Stimulated activated naive CD8-positive, alpha-beta T cell treated with anti-CD3 and anti-CD28 coated beads, Interleukin-15, Interleukin-2, amounts not matched to agents 100 U/mL and 50 U/mL, for 24 hours (primary cell): ENCODE measurements at places on chromosomes 3 and 15.

GRCh38 chr15:93894438-93895036 lies 336.8 kb upstream of the MCTP2 start:
- no peak for DNase-seq

DNA sequence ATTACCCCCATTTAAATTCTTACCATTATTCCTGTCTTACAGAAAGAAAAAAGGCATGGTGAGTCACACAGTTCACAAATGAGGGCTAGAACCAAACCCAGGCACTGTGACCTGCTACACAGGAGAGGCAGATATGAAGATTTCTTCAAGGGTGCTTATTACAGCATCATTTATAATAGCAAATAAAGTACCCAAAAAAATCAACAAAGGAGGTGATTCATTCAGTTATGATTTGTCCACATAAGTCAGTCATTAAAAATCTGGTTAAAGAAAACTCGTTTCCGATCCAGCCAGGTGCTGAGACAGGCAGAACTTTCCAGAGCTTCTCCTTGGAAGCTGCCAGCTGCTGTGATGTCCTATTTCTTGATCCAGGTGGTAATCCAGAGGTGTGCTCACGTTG lies 7.5 kb upstream of the LOXL1 start:
- no peak for DNase-seq

DNA sequence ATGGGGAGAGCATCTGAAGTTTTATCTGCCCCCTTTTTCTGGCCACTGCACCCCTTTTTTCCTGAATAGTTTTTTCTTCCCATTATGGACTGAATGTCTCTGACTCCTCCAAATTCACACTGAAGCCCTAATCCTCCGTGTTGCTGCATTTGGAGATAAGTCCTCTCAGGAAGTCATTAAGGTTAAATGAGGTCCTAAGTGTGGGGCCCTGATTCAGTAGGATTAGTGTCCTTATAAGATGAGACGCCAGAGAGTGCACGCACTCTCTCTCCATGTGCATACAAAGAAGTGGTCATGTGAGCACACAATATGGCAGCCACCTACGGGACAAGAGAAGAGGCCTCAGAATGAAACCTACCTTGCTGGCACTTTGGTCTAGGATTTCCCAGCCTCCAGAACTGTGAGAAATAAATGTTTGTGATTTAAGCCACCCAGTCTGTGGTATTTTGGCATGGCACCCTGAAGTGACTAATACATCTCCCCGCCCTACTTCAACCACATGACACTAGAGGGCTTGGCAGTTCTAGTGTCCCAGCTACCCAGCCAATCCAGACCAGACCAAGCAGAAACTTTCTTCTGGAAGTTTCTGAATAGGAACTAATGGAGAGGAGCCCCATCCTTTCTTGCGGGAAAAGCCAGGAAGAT lies 191.3 kb downstream of the PDE8A start:
- DNase-seq = no peak

GRCh38 chr3:73955494-73956070 lies 330.8 kb upstream of the PDZRN3 start:
- DNase-seq = no peak

DNA sequence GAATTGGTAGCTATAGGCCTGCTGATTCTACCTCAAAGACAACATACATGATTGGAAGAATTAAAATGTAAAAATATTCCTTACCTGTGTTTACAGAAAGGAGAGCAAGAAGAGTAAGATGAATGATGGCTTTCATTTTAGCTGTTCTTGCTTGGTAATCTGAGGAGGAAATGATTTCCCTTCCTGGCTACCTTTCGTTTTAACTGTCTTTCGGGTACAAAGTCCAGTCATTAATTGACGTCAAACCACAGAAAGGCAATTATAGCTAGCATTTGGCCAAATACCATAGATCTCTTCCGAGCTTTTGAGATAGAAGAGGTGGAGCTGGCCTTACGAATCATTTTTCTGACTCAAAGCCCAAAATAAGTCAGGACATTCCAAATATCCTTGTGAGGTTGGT lies at the start of gene MUC13:
MUC13 (minus strand) TSS at position 175 of the 400 bp plus-strand sequence; CDS start at position 136, 39 bp downstream.
- DNase-seq = no peak

- DNase-seq = no peak
These were observed 64.6 kb upstream of the PRR23C start for GRCh38 chr3:139109271-139109670.

DNA sequence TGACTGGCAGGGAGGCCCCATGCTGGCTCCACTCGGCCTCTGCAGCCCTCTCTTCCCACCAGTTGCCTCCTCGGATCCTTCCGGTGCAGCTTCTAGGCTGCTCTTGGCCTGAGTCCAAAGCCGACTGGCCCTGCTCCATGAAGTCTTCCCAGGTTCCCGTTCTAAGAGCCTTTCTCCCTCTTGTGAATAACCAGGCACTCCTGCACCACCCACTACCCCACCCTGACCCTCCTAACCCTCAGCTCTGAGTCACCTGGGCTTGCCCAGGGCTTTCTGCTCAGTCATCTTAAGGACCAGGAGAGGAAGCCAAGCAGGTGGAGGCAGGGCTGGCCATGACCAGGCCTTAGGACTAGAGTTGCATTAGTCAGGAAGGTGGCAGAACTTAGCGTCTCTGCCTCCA lies 28.1 kb upstream of the CNBP start:
- DNase-seq = no peak

DNA sequence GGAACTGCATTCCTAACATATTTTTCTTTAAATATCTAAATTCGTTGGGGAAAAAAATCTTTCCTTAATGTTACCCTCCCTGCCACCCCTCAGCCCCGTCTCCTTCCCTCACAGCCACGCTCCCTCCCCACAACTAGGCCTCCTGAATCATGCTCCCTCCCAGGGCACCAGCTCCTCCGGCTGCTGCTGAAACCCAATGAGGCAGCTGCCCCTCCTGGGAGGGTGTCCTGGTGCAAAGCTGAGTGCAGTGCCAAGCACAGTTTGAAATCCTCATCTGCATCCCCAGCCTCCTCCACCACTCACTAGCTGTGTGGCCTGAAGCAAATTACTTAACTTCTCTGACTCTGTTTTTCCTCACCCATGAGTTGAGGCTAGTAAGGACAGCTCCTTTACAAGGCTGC lies 2.7 kb upstream of the NR2E3 start:
- DNase-seq = no peak
